Ecto neural progenitor cell (in vitro differentiated cells): ENCODE measurements at places on chromosomes 5 and 9.

DNA sequence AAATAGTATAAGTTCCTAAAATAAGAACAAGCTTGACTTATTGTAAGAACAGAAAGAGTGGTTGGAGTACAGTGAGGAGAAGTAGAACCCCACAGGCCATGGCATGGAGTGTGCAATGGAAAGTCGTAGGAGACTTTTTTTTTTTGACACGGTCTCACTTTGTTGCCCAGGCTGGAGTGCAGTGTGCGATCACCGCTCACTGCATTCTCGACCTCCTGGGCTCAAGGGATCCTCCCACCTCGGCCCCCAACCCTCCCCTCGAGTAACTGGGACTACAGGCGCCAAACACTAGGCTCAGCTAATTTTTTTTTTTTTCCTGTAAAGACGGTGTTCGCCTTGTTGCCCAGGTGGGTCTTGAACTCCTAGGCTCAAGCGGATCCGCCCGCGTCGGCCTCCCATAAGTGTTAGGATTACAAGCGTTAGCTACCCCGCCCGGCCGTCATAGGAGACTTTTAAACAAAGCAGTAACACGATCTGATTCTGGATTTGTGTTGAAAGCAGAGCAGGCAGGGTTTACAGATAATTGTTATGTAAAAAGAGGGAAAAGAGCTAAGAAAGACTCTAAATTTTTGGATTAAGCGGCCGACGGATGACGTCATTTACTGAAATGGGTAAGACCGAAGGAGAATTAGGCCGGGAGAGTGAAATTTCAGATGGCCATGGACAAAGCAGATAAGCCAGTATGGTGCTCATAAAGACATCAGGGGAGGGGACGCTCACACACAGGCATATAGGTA is 752 bp downstream of the TSTD2 start:
- DNase-seq: peak; percentile 73

DNA sequence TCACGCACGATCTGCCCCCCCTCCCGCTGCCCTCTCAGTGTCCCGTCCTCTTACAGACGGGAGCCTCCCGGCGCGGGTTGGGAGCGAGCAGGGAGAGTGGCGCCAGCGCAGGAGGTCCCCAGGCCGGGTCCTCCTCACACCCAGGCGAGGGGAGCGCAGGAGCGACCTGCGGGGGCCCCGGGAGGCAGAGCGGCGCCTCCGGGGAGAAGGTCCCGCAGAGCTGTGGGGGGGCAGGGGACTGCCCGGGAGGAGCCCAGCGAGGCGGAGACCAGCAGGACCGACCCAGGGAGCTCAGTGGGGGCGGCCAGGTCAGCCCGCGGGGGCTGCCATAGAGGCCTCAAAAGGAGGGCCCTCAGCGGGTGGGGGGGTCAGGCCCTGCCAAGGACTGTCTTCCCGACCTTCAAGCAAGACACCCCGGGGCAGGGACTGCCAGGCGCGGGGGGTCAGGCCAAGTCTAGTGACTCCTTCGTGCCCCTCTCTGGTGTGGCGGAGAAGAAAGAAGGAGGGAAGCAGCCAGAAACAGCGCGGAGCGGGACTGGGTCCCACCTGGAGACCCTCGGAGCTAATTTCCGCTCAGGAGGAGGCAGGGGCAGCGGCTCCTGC is 123.3 kb upstream of the ERCC6L2 start:
- no peak for DNase-seq

DNA sequence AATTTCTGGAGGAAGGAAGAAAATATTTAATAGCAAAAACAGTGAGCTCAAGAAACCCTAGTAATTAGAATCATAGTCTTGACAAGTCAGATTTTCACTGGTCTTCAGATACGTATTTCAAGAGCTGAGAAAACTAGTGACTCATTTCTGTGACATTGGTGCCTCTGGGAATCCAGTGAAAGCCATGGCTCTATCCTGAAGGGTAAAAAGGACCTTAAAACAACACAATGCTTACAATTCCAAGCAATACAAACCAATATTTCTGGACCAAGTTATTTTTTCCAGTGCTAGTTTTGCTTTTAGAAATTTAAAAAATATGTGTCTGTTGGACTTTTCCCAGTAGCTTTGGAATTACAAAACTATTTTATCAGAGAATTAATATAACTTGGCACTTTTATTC is 140.3 kb downstream of the LPAR1 start:
- no peak for DNase-seq

DNA sequence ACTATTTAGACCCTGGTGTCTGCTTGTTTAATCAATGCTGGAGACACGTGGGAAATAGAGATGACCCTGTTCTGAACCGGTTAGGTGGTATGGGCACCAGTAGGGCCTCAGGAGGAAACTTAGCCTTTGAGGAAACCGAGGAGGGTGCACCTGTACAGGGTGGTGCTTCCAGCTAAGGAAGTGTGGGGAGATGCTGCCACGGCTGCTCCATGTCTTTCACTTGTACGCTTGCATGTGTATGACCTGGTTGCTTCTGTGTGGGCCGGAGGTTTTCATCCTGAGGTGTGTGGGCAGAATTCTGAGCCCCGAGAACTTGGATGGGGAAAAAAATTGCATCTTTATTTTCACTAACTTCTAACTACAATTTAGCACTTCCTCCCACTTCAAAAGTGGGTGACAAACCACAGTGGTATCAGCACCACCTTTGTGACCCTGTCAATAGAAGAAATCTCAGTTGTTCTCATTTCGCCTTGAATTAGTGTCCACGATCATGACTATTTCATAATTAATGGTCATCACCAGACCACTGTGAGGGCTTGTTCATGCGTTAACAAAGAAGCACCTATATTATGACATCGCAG is 99.8 kb upstream of the SPATA31C2 start:
- no peak for DNase-seq

- no peak for DNase-seq
Observed at GRCh38 chr9:133848471-133849109, 110.4 kb upstream of the SARDH start.

DNA sequence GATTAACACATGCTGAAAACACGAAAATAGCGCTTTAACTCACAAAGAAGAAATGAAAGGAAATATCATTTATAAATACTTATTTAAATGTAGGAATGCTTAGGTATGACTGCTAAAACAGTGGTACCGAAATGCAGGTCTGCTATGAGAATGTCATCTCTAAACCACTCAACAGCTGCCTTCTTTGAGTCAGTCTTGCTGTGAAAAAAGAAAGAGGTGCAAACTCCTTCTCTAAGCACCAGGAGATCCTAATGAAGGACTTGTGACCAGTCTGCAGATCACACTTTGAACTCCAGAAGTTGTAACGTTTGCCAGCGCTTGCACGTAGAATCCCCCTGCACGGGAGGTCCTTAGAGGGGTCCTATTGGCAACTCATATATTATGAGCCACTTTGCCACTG is 86.6 kb downstream of the TRIO start:
- no peak for DNase-seq

GRCh38 chr5:15558681-15559080 is 58.7 kb downstream of the FBXL7 start:
- DNase-seq: no peak

DNA sequence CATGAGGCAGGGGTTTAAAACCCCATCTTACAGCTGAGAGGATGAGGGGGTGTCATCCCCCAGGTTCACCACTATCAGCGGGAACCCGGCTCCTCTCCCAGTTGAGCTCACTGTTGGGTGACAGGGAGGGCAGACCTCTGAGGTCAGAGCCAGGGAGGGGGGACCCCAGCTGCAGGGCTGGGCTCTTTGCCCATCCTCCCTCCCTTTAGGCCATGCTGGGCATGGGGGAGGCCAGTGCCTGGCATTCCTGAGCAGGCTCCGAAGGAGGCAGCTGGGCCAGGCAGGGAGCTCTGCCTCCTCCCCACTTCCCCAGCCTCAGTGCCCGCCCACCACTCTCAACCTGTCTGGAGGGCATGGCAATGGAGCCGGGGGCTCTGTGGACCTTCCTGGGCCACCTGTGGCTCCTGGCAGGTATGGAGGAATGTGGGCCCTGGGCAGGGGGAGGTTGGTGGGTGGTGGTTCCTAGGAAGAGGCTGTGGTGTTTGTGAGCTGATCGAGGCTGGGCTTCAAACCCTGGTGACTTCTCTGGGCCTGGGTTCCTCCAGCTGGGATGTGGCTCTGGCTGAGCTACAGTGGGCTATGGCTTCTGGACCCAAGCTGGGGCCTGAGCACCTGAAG is 12.6 kb downstream of the CRB2 start:
- no peak for DNase-seq

- DNase-seq: no peak
Observed at GRCh38 chr9:91181541-91181940, 180.2 kb downstream of the AUH start.

DNA sequence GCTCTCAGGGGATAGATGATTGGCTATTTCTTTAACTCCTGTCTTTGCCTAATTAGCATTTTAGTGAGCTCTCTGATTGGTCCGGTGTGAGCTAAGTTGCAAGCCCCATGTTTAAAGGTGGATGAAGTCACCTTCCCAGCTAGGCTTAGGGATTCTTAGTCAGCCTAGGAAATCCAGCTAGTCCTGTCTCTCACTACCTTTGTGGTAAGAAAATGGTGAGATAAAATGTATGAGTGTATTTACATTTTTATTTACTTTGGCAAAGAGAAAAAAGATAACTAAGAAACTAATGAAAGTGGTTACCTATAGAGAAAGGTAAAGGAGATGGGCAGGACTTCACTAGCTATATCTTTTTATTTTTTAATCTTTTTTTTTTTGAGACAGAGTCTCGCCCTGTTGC is 146.8 kb downstream of the RFK start:
- DNase-seq: no peak

- no peak for DNase-seq
Observed at GRCh38 chr9:16278326-16278999, 592.0 kb downstream of the BNC2 start.
